B cell (primary cell): ENCODE measurements at places on chromosomes 6 and 20.

DNA sequence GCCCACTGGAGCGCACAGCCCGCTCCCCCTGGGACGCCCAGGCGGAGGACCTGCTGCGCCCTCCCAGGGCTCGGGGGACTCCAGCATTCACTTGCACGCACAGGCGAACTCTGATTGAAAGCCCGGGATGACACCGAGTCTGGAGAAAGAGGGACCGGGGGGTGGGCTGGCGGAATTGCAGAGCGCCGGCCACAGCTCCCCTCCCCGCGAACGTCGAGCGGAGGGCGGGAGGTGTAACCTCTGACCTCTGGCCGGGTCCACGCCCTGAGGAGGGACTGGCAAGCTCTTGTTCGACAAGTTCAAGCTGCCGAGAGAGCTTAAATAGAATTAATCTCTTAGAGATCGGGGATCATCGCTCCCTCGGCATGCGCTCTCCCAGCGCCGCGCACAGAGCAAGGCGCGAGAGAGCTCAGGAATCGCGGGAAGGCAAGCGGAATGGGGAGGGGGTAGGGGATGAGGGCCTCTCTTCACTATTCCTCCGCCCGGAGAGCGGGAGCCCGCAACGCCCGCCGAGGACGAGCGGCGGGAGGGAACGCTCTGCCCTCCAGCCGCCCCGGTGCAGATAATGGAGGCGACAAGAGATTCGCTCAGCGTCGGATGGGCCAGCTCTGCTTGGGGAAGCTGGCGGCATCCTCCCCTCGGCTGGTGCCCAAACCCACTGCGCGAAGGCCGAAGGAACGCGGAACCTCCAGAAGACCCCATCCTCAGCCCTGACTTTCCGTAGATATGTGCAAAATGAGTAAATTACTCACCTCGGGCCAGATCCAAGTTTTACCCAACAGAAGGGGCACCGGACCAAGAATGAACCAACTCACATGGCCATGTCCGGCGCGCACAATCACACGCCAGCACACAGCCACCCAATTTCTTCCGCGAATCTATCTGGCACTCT, 761 bp upstream of the NR2E1 start:
- DNase-seq, result peak; percentile 53

GRCh38 chr6:168318579-168319278, 848 bp downstream of the DACT2 start:
- no peak for DNase-seq

- no peak for DNase-seq
These were observed 14.3 kb downstream of the ITPA start for GRCh38 chr20:3223651-3223993.

GRCh38 chr20:58227391-58228102, 906 bp downstream of the ANKRD60 start:
- no peak for DNase-seq

DNA sequence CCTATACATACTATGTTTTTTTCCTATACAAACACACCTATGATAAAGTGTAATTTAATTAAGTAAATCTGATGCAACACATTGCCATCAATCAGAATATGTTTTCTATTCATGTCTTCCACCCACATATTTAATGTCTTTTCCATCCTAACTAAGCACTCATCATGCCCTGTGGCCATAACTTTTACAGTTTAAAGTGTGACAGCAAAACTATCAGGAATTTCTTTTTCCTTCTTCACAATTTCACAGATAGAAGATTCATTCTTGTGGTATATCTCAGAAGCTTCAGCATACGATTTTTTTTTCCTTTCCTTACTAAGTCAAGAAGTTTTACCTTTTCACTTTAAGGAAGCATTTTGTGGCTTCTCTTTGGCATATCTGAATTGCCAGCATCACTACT, 7.0 kb upstream of the BEND6 start:
- DNase-seq, result no peak

- DNase-seq, result peak; percentile 46
These were observed 800 bp downstream of the RWDD2A start for GRCh38 chr6:83193747-83194566.

- no peak for DNase-seq
These were observed 85.0 kb downstream of the FNDC1 start for GRCh38 chr6:159254186-159254585.

DNA sequence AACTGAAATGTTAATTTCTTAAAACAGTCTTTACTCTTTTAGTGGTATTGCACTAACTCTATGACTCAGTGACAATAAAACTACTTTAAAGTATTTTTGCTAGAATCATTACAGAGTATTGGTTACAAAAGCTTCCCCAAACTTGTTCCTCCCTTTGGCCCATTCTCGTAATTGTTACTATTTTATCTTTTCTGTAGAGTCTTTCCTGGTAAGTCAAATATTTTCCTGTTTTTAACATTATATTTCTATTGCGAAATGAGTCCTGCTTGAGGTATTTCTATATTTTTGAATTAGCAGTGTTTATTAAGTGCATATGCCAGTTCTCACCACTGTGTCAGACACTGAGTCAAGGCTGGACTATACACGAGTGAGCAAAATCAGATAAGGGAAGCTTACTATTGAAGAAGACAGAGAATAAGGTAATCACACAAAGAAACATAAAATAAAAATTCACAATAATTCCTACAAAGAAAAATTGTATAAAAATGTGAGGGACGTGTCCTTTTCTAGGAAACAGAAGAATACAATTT, 970.5 kb downstream of the EYS start:
- DNase-seq, result no peak

GRCh38 chr20:63826753-63827152, 4.3 kb downstream of the ZBTB46 start:
- DNase-seq, result no peak

- DNase-seq, result no peak
These were observed 52.6 kb downstream of the THBS2 start for GRCh38 chr6:169200893-169201514.
